Trophoblast cell (in vitro differentiated cells and primary cell): ENCODE measurements at places on chromosomes 6 and 20.

DNA sequence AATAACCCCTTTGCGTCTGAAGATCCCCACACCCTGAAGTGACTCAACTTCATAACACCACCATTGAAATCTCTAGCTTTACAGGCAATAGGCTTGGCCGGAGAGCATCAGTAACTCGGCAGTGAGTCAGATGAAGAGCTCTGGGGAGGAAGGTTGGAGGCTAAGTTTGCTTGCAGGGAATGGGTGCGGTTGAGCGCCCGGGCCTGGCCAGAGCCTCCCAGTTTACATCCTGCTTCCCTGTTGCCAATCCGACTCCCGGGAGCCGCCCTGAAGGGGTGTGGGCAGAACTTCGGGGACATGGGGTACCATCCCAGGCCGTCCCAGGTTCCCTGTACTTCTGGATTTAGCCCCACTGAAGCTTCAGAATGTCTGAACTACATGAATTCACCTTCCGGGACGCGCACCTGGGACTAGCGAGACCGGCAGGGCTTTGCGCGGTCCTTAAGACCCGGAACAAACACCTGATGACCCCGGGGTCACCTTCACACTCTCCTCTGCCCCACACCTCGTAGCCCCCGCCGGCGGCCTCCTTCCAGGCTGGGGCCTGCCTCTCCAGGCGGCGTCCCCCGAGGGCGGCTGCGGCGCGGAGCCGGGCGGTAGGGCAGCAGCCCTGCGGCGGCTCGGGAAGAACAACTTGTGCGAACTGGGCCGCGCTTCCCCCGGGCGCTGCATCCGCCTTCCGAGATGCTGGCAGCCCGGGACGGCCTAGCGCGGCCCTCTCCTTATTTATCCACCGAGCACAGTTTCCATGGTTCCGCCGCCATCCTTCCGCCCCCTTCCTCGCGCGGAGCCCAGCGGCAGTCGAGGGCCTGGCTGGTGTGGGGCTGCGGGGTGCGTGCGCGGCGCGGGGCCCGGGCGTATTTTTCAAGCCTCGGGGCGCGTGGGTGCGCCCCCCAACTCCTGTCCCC lies 56.6 kb upstream of the RREB1 start:
- peak; percentile 69 for DNase-seq

DNA sequence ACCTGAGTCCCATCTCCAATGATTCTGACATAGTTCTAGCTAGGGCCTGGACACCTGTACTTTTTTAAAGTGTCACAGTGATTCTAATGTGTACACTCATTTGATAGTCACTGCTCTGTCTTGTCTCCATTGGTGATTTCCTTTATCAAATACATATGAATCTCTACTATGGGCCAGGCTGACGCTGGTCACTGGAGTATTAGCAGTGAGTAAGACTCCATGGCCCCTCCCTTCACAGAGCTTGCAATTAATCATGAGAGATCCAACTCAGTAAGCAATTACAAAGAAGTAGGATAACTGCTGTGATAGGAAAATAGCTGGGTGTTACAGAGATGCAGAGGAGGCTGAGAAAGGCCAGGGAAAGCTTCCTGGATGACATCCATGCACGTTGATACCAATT lies 19.3 kb upstream of the SASH1 start:
- DNase-seq: no peak

DNA sequence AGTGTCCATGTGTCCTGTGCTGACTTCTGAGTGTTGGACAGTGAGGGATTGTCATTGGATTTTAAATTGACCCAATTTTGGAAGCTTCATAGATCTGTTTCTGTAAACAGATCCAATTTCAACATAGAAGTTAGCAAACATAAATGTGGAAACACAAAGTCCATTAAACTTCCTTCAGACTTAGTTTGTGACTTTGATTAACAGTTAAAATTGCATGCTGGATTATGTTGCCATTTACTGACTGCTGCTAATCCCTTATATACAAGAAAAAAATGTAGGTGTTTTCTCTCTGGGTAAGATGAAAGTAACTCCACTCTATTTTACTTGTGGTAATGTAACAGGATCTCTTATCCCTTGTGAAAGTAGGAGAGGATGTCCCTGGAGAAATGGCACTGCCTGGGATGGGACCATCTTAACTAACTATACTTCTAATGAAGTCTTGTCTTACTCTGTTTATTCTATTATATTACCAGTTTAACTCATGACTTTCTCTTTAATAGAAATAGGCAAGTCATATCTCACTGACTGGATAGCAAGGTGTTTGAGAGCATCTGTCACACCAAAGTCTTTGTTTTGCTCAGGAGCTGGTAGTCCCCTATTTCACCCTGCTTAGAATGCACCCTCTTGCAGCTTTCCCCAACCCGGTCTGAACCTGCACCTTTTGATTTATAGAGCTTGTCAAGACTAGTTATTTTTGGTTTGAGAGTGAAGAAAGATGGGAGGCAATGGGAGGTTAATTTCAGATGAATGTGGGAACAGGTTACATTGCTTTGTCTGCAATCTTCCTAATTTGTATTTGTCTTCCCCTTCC lies 7.2 kb downstream of the TPX2 start:
- DNase-seq: no peak

GRCh38 chr6:20708367-20709124 lies 174.3 kb downstream of the CDKAL1 start:
- DNase-seq: no peak

DNA sequence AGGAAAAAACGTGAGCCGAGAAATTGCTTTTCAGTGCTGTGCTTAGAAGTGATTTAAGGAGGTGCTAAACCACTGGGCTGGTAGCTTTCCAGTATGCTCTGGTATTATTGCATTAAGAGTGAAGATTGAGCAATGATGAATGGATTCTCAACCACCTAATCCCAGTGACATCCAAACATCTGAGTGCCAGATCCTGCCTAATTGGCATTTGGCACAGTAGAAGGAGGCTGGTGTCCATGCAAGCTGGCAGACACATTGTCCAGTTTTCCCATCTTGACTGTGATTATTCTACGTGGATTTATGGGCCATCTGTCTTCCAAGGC lies 398.0 kb upstream of the PLCB4 start:
- DNase-seq: no peak

- no peak for DNase-seq
Observed at GRCh38 chr6:45175272-45175671, 152.9 kb upstream of the RUNX2 start.

GRCh38 chr6:20367743-20368485 lies 33.8 kb upstream of the E2F3 start:
- DNase-seq: peak; percentile 25

DNA sequence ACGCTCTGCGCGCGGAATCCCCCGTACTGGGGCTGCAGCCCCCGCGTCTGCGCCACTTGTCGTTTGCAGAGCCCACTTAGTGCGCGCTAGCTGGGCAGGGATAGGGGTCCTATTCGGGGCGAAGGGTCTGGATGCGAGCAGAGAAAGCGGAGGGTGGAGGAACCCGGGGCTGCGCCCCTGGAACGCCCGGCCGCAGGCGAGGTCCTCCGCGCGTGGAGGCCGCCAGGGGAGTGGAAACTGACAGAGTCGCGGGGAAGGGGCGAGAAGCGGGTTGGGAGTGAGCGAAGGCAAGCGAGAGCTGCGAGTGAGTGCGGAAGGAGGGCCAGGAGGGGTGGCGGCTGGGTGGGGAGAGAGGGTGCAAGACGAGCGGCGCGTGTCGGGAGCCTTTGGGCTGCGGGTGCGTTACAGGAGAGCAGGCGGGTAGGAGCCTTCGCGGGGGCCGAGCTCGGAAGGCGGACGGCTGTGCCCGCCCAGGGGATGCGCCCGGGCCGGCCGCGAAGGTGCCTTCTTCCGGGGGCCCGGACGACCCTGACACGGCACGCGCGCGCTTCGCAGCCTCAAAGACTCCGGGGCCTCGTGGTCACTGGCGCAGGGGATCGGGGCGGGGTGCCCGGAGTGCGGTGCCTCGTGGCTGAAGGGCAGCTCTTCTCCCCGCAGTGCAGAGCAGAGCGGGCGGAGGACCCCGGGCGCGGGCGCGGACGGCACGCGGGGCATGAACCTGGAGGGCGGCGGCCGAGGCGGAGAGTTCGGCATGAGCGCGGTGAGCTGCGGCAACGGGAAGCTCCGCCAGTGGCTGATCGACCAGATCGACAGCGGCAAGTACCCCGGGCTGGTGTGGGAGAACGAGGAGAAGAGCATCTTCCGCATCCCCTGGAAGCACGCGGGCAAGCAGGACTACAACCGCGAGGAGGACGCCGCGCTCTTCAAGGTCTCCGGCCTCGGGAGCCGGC lies 1.2 kb downstream of the IRF4 start:
- DNase-seq: no peak

GRCh38 chr6:1669996-1670395 lies 60.3 kb downstream of the FOXC1 start:
- no peak for DNase-seq

GRCh38 chr6:149651056-149651455 lies 2.5 kb upstream of the KATNA1 start:
- no peak for DNase-seq

GRCh38 chr6:104959026-104959858 lies 2.3 kb downstream of the LIN28B start:
- no peak for DNase-seq

- no peak for DNase-seq
Observed at GRCh38 chr6:34339432-34339831, 53.0 kb downstream of the NUDT3 start.

DNA sequence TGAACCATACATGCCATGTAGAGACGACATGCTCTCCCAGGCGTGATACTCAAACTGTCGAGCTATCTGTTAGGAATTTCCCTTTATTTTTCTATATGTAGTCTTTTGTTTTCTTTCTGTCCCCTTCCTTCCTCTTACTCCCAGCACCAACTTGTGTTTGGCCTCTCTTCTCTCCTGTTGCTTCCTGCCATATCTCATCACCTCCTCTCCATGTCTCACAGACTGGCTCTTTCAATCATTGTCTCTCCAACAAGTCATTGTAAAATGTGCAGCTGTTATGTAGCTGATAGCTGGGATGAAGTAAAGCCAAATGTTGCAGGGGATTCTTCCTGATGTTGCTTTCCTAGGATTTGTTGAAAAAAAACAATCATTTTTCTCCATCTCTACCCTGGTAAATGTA lies 234.5 kb downstream of the TMEM242 start:
- DNase-seq: no peak

DNA sequence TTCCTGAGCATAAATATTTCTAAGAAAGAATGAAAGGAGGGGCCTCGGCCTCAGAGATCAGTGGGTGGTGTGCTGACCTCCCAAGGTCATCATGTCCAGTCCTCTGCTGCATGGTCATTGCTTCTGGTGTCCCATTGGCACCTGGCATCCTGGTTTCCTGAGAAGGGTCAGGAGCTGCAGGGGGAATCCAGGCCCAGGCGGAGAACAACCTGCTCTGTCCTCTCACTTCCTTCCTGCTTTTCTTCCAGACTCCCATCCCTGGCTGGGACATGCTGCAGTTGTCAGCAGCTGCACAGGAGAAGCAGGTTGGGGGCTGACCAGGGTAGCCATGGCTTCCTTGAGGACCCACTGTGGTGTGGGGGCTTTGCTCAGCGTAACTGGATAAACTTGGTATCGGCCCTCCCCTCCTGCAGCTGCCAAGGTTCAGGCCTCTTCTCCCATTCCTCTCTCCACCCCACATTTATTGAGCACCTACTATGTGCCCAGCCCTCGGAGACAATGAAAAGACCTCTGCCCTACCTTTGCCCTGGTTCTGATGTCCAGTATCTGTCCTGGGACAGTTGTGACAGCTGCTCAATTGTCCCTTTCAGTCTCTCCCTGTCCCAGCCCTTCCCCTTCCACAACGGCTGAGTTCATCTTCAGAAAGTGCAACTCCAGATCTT lies 155.2 kb downstream of the CEBPB start:
- DNase-seq: no peak

- DNase-seq: no peak
Observed at GRCh38 chr6:167426651-167427050, 101.8 kb downstream of the TTLL2 start.

GRCh38 chr6:30690403-30691207 lies at the start of gene NRM:
TSS of gene NRM (minus strand) at chr6:30690984. CDS start at chr6:30690974, 10 bp downstream.
- DNase-seq: peak; percentile 92
